KG1 (cell line): ENCODE measurements at places on chromosomes 2 and 18.
A peak's percentile ranks its signal among the peaks of the same experiment; 100 is the strongest.

GRCh38 chr2:242098445-242099128 lies 229.1 kb downstream of the RTP5 start:
- DNase-seq, result peak; percentile 31

DNA sequence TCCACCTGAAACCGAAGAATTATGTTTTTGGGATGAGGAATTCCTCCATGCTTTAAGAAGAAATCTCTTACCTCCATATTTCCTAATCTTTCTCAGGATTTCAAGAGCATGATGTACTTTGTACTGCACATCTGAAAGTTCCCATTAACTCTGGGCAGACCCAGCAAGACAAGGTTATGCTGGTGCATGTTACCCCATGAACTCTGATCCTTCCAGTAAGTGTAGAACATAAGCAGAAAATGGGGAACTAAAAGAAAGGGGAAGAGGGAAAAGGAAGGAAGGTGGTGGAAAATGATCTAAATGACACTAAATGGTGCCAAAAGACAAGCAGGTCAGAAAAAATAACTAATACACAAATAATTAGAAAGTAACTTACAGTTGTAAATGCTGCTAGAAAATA lies 50.7 kb downstream of the STRN start:
- DNase-seq, result no peak

DNA sequence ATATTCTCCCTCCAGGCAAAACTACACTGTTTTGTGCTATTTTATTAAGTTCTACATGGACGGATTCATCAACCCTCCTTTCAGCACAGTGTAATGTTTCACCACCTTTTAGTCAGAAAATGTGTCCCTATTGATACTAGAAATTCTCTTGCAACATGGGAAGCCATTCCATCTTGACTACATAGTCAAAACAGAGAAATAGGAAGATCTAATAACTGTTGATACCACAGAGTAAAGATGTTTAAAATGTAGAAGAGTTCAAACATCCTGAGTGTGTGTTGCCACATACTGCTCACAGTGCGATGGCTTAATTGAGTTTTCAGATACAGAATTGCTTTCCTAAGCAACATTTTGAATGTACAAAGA lies 492.2 kb upstream of the RAB12 start:
- no peak for DNase-seq

GRCh38 chr2:74099835-74100234 lies 47.9 kb downstream of the BOLA3 start:
- DNase-seq, result no peak

- DNase-seq, result no peak
These were observed 84.2 kb upstream of the SEC11C start for GRCh38 chr18:59055345-59056032.

GRCh38 chr2:11679016-11679415 lies 9.0 kb upstream of the NTSR2 start:
- no peak for DNase-seq

- no peak for DNase-seq
These were observed 45.5 kb downstream of the RAB12 start for GRCh38 chr18:8654503-8655451.

GRCh38 chr2:106685180-106685897 lies 198.2 kb downstream of the CD8B2 start:
- no peak for DNase-seq

GRCh38 chr2:144770616-144771230 lies 250.8 kb upstream of the ZEB2 start:
- DNase-seq, result no peak

GRCh38 chr18:54052732-54053429 lies 171.6 kb downstream of the MBD2 start:
- no peak for DNase-seq

DNA sequence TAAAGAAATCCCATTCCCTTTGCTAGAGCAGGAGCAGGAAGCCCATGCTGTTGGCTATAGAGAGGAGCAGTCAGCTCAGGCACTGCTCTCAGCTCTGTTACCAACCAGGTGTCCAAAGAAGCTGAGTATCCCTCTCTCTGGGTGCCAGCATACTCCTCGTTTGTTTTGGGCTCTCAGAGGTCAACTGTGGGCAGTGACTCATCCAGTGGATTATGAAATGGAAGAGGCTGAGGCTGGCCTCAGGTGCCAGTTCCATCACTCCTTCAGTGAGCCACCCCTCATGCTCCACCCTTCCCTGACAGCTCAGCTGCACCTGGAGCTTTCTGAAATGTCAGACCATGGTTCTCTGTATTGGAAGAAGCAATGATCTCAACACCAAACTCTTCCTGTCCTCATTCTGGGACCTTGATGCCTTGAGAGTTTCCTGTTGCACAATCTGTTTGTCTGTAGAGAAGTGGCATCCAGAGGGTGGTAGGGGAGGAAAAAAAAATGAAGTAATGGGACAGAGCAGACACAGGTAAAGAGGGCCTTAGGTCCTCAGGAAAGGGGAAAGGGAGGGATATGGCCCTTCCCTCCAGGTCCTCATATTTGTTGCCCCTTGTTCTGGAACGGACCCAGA lies 31.2 kb upstream of the EN1 start:
- DNase-seq, result no peak

GRCh38 chr18:26584745-26585144 lies 36.4 kb upstream of the KCTD1 start:
- no peak for DNase-seq

GRCh38 chr18:39871961-39872360 lies 2083.1 kb upstream of the PIK3C3 start:
- no peak for DNase-seq

- DNase-seq, result no peak
These were observed 1294.0 kb downstream of the LRP1B start for GRCh38 chr2:140836826-140837225.

DNA sequence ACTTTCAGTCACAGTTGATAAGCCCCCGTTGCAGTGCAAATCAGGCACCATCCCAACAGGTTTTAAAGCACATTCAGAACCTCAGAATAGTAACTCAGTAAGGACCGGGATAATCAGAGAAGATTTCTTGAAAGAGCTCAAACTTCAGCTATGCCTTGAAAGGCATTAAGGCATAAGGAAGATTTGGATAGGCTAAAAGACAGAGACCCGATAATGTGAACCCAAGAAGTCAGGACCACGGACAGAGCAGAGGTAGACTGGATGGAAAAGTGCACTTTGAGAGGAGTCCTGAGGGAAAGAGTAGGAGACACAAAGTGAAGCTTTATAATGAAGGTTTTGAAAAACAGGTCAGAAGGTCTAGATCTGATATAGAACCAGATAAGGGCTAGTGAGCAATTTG lies 36.9 kb upstream of the KLF7 start:
- peak; percentile 12 for DNase-seq

- no peak for DNase-seq
These were observed 72.5 kb upstream of the SMAD2 start for GRCh38 chr18:48002933-48003365.

DNA sequence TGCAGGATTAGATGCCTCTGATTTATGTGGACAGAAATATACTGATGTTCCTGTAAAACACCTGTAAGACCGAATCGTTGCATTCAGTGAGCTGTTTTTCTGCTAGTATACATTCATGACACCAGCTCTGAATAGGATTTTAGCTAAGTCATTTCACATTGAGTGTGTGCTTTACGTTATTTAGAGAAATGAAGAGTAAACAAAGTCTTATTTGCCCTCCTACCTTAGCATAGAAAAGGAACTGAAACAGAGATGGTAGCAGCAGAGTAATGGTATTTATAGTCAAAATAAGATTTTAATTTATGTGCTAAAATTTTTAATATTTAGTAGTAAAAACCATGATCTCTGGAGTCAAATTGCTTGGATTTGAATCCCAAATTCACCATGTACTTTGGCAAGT lies 168.0 kb downstream of the CERS6 start:
- DNase-seq, result no peak

DNA sequence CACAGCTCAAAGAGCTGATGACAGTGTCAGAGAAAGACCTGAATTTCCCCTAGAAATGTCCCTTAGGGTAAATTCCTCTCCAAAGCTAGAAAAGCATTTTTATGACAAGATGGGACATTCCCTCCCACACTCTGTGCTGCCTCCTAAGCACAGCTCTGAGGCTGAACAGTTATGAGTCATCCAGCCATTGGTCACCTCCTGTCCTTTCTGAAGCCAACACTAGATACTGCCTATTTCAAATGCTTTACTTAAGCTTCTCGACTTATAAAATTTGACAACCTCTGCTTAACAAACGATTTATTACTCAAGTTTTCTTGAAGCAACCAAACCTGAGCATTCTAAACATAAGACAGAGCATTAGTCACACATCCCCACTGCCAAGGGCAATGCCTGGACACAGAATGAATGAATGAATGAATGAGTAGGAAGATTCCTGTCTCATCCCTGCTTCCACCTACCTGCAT lies 35.4 kb downstream of the B4GALT6 start:
- DNase-seq, result no peak

DNA sequence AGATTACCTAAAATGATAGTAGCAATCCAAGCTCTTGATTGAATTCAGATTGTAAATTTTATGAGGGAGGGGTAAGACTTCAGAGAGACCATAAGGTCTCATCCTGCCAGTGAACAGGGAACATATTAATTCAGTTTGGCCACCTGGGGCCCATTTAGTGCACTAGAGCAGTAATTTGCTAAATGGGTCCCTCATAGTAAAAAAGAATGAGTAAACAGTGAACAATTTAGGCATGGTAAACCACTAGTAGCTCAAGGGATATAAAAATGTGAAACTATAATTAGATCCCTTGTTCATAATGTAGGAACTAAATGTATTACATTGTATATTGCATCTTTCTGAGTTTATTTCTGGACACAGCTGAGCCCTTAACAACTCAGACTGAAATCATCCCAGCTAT lies 4.9 kb upstream of the PHLPP1 start:
- DNase-seq, result no peak

- DNase-seq, result no peak
These were observed 142.0 kb downstream of the PRKCE start for GRCh38 chr2:45793305-45793962.

GRCh38 chr2:17583646-17584045 lies 43.1 kb downstream of the VSNL1 start:
- DNase-seq, result no peak

DNA sequence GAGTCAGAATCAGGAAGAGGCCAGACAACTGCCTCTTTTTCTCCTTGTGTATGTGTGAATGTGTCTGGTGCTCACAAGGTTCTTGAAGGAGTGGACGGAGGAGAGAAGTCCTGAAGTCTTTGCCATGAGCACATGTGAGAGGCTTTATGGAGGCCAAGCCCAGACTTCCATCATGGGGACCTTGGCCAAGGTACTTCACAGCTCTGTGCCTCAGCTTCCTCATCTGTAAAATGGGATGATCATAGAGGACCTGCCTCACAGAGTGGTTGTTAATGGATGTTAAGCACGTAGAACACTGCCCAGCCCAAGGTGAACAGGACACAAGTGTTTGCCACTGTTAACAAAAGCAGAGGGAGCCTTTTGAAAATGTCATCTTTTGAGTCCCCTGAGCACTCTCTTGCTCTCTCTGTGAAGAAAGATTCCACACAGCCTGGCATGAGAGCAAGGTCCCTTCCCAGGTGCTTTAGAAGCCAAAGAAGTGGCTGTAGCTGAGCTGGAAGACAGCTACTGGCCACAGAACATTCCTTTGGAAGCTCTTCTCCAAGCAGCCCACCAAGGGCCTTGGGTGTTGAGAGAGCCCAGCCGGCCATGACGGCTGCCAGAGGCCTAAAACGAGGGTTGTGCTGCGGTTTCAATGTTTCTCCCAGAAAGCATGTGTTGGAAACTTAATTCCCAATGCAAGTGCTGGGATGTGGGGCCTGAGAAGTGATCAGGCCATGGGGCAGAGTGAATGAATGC lies 41.8 kb upstream of the ASPRV1 start:
- no peak for DNase-seq

DNA sequence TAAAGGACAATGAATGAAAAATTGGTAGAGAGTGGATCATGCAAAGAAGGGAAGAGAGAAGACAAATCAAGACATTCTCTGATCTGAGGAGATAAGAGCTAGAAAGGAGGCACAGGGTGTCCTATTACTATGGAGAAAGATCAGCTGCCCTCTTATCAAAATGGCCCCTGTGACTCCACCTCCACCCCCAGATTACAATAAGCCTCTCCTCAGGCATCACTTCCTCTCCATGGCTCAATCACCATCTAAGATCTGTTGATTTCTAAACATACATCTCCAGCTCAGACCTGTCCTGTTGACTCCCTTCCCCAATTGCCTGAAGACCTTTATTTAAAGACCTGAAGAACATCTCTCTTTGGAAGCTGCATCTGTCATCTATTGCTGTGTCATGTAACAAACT lies 43.2 kb downstream of the SP100 start:
- DNase-seq, result no peak

- DNase-seq, result no peak
These were observed 19.8 kb upstream of the TCF4 start for GRCh38 chr18:55607773-55608172.

DNA sequence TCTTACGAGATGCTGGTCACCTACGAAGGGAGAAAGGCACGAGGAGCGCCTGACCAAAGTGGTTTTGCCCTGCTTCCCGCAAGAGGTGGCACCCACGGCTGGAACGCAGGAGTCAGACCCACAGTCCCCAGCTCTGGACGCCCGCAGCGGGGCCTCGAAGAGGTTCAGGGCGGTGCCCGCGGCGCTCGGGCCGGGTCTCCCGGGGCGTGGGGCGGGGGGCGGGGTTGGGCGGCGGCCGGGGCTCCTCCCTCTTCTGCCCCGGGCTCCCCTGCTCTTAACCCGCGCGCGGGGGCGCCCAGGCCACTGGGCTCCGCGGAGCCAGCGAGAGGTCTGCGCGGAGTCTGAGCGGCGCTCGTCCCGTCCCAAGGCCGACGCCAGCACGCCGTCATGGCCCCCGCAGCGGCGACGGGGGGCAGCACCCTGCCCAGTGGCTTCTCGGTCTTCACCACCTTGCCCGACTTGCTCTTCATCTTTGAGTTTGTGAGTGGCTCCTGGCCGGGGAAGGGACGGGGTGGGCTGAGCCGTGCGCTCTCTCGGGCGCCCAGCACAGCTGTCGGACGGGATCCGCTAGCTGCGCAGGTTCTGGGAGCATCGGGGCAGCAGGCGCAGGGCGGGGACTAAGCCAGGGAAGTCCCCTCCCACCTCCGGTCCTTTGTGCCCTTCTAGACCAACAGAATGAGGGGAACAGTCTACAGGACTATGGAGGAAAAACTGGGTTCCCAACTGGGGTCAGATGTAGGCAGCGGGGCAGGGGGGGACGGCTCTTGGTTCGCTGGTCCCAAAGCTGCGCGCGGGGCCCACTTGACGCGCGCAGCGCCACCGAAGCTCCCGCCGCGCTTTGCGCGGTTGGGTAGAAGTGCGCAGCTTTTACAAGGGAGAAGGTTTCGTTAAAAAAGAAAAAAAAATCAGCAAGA lies at the start of gene MAL:
Gene MAL (plus strand): TSS at position 303 of the 914 bp plus-strand sequence. CDS start 85 bp downstream, at position 388.
- no peak for DNase-seq

- DNase-seq, result no peak
These were observed 75.3 kb downstream of the CCDC148 start for GRCh38 chr2:158381205-158381604.

- no peak for DNase-seq
These were observed 143.5 kb downstream of the THADA start for GRCh38 chr2:43452318-43452731.

DNA sequence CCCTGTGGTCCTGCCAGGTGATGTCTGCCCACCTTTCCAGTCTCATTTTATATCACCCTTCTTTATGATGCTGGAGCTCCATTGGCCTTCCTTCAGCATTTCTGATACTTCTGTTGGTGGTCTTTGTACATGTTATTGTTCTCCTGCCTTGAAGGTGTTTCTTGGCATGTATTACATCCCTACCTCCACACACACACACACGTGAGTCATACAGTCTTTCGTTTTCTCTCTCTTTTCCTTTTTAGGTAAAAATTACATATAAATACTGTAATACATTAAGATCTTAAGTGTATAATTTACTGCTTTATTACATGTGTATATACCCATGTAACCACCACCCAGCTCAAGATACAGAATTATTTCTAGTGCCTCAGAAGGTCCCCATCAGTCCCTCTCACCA lies 10.2 kb upstream of the ADGRF3 start:
- no peak for DNase-seq
